ENCODE measurements at places on chromosomes 7 and 10. TPM values are rescaled to one million over a fixed set of nuclear protein-coding genes. Genes with fewer than 3 reads are reported as not detected.

- H3K4me3 ChIP-seq: no peak overlapping the region
Observed at GRCh38 chr10:78413076-78414055, 379.7 kb downstream of the RPS24 start.

DNA sequence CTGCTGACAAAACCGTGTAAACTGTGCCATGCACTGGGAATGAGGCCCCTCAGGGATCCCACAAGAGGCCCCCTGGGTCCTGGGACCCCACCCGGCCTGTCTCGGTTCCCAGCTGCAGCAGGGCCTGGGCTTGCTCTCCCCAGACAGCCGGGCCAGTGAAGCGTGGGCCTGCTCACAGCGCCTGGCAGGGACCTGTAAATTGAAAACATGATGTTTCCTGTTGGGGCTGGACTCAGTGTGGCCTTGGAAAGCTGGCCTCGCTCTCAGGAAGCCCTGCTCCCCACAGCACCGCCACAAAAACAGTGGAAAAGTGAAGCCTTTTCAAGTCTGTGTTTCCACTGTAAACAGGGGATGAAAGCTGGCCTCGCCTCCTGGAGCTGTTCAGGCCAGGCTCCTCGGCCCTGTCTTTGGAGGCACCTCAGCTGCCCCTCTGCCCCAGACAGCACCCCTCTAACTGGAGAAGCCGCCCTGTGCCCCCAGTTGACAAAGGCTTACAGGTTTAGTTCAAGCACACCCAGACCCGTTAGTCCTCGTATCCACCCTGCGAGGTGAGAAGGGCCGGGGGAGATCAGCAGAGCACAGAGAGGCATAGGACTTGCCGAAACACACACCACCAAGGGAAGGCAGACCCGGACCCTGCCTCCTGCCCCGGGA is 108.3 kb downstream of the ZMIZ1 start:
- no peak overlapping the region for H3K27ac ChIP-seq
- H3K4me3 ChIP-seq: no peak overlapping the region
- no peaks in the 10 kb centered on the region for H3K36me3 ChIP-seq
- H3K27me3 ChIP-seq: no peaks in the 10 kb centered on the region

DNA sequence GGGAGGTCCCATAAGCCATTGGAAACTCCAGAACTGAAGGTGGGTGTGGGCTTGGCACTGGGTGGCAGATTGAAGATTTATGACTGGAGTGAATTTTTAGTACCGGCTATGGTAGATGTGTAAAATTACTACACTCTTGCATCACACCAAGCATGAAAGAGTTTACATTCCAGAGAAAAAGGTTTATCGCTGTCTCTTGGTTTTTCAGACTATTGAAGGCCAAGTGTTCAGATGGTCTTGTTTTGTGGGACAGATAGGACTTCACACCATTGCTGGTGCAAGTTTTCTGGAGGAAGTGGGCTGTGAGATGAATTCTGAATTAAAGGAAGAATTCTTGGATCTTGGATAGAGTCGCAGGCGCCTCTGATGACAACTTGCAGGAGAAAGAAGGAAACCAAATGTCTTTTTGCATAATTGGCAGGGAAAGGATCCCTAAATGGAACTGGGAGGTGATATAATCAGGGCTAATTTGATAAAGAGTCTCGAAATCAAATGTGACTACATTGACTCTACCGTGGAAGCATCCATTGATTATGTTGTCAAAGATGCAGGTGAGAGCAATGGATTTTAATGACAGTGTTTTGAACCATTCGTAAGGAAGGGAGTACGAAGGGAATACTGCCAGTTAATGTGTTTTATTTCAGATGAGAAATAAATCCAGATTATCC is 14.2 kb upstream of the NMT2 start:
- DNase-seq: no peak
- no peak overlapping the region for H3K4me3 ChIP-seq
- H3K27ac ChIP-seq: no peak overlapping the region
- H3K36me3 ChIP-seq: no peaks in the 10 kb centered on the region

DNA sequence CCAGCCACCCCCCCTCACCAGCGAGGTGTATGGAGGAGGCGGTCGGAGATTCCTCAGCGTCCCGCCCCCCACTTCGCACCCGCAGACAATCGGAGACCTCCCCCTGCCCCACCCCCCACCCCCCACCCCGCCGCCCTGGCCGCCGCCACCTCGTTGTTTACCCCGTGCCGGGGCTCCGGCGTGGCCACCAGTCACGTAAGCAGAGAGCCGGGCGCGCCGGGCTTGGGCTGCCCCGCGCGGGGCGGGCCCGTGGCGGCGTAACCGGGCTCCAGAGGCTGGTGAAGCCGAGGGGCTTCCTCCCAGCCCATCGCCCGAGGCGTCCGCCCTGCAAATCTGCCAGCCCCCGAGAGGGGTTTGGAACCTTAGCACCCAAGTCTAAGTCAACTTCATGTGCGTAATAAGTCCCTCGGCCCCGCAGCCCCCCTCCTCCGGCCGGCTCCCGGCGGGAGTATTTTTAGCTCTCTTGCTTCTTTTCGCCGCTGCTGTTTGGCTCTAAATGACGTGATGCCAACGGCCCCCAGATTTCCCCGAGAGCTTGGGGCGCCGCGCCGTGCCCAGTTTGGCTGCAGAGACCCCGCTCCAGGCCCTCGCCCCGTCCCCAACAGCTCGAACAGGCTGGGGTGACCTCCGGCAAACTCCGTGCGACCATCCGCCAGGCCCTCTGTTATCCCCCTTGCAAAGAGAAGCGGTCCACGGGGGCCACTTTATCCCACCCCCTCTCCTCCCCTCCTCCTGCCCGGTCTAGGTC is 2.7 kb downstream of the MXI1 start:
- no peaks in the 10 kb centered on the region for H3K27me3 ChIP-seq
- peak overlapping the region; percentile 94 for H3K27ac ChIP-seq
- peaks cover 56% of the 10 kb centered on the region for H3K4me1 ChIP-seq
- no peaks in the 10 kb centered on the region for H3K36me3 ChIP-seq
- peak; percentile 46 for DNase-seq

GRCh38 chr10:17454161-17455014 is at the start of gene ST8SIA6:
Gene ST8SIA6 (minus strand): TSS chr10:17454595. CDS start chr10:17454255, 340 bp downstream.
- H3K36me3 ChIP-seq: peaks cover 14% of the 10 kb centered on the region
- H3K27me3 ChIP-seq: no peaks in the 10 kb centered on the region
- peak; percentile 27 for DNase-seq
- H3K4me3 ChIP-seq: peak within 1 kb of the TSS; percentile 81

NAT16 gene
- total RNA-seq: not detected

PGAM2 gene
- total RNA-seq: 1.1 TPM

Data from CD4-positive, CD25-positive, alpha-beta regulatory T cell (primary cell).